Gastrocnemius medialis (tissue), 4 donors: ENCODE measurements at places on chromosomes 4 and X. TPM values are rescaled to one million over a fixed set of nuclear protein-coding genes. Genes with fewer than 3 reads are reported as not detected.

- no peak for DNase-seq
- no peaks in the 10 kb centered on the region for H3K36me3 ChIP-seq
- no peak overlapping the region for H3K4me3 ChIP-seq
- no peaks in the 10 kb centered on the region for H3K4me1 ChIP-seq
Measured at GRCh38 chr4:149168645-149169044, 647.0 kb downstream of the IQCM start.

GRCh38 chr4:60930866-60931265 lies 269.3 kb upstream of the ADGRL3 start:
- H3K36me3 ChIP-seq, result no peaks in the 10 kb centered on the region
- H3K4me3 ChIP-seq, result no peak overlapping the region
- no peak for DNase-seq
- no peaks in the 10 kb centered on the region for H3K4me1 ChIP-seq

DNA sequence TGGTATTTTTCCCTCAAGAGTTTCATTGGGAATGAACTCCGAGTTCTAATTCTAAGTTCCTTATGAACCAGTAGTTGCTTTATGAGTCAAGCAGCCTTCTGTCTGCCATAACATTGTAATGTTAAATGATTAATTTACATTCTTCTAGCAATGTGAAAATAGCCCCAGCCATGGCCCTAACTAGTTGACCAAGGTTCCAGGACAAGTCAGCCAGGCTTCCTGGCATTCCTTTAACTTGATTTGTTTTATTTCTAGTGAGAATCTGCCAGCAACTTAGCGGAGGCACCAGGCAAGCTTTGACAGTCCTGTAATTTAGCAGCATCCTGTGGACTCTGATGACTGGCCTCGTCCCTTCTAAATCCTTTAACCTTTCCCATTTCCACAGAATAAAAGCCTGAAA lies 69.0 kb downstream of the GLRA2 start:
- no peak overlapping the region for H3K4me3 ChIP-seq
- no peak overlapping the region for H3K27ac ChIP-seq
- no peaks in the 10 kb centered on the region for H3K4me1 ChIP-seq
- H3K27me3 ChIP-seq, result no peaks in the 10 kb centered on the region
- DNase-seq, result no peak

The SAGE1 gene
- total RNA-seq, result not detected

- H3K4me1 ChIP-seq, result peaks cover 66% of the 10 kb centered on the region
- H3K36me3 ChIP-seq, result no peaks in the 10 kb centered on the region
- peak overlapping the region; percentile 93 for H3K27ac ChIP-seq
- H3K4me3 ChIP-seq, result no peak overlapping the region
- no peak for DNase-seq
Measured at GRCh38 chr4:153481478-153481877, 15.3 kb downstream of the TMEM131L start.

- DNase-seq, result no peak
- no peaks in the 10 kb centered on the region for H3K4me1 ChIP-seq
- no peak overlapping the region for H3K4me3 ChIP-seq
Measured at GRCh38 chr4:102217775-102218355, 127.4 kb downstream of the SLC39A8 start.

The CCDC120 gene
- total RNA-seq, result 0.07 TPM
